ENCODE measurements at places on chromosomes 7 and 10.

DNA sequence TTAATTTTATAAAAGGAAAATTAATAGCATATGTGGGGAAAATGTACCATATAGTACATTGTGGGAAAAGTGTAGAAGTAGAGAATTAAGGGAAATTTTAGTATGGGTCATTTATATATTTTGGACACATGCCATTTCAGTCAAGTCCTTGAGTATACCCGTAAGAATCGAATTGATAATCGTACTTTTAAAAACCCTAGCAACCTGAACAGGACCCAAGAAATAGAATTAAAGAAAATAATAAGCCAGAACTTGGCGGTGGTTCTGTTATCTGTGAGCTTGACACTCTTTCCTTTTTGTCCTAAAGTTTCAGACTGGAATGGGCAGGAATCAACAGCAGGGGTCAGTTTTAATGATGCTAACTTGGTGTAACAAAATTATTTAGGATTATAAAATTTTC, 221.0 kb downstream of the CDK14 start:
- no peak for DNase-seq

DNA sequence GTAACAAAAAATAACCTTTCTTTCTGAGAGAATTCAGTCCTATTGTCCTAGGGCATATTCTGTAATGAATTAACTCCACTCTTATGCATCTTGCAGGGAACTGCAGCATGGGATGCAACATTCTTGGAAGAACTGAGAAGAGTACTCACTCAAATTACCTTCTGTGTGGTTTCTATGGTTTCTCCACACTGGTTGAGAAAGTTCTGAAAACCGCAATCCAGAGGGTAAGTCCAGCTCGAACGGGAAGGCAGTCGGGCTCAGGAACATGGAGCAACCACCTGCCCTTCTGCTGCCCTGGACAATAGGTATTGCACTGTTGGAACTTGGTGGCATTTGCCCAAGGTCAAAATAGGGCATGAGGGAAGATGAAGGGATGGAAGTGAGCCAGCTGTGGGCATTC, 59.6 kb upstream of the CDK13 start:
- DNase-seq, result no peak

DNA sequence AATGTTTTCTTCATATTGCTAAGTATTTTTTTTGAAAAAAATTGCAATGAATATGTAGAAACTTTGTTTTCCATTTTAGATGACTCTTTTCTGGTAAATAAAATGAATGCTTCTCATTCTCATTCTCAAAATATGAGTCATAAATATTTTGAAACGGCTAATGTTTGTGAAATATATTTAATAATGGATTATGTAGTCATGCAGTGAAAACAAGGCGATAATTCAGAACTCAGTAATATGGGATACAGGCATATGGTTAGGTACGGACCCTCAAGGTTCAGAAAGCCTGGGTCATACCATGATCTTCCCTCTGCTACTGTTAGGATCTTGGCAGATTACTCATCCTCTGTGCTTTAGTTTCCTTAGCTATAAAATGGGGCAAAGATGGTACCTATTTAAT, 46.2 kb upstream of the SLC39A12 start:
- no peak for DNase-seq

- DNase-seq, result no peak
Observed at GRCh38 chr10:116757246-116757645, 14.9 kb upstream of the HSPA12A start.

DNA sequence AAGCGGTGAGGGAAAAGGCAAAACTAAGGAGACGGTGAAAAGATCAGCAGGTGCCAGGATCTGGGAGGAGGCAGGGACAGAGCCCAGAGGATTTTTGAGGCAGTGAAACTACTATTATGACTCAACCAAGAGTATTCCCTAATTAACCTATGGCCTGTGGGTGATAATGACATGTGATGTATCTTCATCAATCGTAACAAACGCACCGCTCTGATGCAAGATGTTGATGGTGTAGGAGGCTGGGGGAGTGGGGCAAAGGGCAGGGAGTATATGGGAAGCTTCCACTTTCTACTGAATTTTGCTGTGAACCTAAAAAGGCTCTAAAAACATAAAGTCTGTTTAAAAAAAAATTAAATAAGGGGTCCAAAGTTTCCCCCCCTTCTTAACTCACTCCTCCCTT, 25.5 kb upstream of the EZH2 start:
- DNase-seq, result no peak

DNA sequence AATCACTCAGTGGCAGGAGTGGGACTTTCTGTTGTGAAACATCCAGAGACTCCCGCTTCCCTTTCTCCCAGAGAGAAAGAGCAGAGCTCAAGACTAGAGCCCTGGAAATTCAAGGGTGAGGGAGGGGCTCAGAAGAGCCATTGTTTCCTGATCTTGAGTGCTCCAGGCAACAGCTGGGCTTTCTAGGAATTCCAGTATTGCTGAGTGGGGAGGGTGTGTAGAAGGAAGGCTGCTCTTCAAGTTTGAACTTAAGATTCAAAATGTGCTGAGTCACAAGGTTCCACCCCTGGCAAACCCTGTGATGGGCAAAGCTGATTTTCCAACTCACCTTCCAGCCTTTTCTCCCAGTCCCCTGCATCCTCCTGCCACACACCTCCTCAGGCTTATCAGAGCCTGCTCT, 42.3 kb upstream of the MSRB2 start:
- no peak for DNase-seq

DNA sequence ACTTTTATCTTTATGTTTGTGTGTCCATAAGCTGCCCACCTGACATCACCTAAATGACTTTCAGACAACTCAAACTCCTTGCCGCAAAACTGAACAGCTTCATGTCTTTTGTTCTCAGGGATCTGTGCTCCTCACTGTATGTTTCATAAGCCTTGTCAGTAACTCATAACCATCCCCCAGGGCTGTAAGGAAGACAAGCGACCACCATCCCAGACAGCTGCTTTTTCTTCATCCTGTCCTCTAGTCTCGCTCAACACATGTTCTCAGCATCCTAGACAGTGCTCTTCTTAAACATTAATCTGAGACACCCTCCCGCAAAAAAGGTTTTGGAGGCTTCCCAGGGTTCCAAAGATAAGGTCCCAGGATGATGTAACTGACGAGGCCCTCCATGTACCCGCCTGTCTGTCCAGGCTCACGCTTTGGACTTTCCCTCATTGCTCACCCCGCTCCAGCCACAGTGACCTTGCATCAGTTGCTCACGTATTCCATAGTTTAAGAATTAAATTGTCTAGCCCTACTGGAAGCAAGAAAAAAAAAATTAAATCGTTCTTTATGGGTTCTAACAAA, 69.8 kb downstream of the MAP3K8 start:
- no peak for DNase-seq

GRCh38 chr7:156650042-156650441, 9.5 kb downstream of the RNF32 start:
- no peak for DNase-seq

DNA sequence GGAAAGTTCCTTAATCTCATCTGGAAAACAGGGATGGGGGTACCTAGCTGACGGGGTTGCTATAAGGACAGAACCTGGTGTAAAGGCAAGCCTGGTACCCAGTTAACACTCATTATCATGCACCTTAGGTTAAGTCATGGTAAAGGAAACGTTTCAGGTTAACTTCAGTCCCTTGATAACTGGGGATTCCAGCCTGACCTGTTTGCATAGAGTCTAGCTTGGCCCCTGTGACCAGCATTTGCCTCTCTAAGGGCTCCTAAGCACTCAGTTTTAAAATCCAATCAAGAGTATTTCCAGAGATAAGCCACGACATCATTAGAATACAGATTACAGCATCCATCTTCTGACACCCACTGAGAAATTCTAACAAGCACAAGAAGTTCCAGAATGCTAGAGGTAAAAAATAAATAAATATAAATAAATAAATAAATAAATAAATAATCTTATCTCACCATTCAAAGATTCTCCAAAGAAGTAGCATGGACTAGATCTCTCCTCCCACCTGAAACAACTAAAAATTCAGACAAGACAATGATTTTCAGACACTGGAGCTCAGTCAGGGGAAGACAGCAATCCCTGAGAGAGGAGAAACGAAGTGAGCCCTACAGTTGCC, 184.6 kb downstream of the KCNMA1 start:
- DNase-seq, result no peak

DNA sequence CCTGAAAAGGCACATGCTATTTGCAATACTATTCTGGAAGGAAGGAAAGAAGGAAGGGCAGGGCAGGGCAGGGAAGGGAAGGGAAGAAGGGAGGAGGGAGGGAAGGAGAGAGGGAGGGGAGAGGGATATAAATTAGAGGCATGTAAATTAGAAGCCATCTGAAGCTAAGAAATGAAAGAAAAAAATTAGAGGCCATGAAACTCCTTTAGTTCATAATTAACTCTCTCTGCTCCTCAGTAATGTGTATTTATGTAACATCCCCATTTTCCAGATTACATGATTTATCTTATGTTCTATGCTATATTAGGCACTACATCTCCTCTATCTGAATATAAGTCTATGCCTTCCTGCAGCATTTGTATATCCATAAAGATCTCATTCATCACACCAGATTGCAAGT, 12.7 kb upstream of the JCAD start:
- DNase-seq, result no peak

GRCh38 chr7:128037081-128037480, 5.8 kb upstream of the LRRC4 start:
- no peak for DNase-seq

- DNase-seq, result peak; percentile 88
Observed at GRCh38 chr7:2709553-2710285, 21.7 kb downstream of the AMZ1 start.

- DNase-seq, result no peak
Observed at GRCh38 chr7:36011588-36011965, 141.5 kb upstream of the EEPD1 start.

- no peak for DNase-seq
Observed at GRCh38 chr7:122544463-122544862, 154.5 kb downstream of the RNF133 start.

- no peak for DNase-seq
Observed at GRCh38 chr10:75899816-75900390, 468.5 kb downstream of the LRMDA start.

- no peak for DNase-seq
Observed at GRCh38 chr7:37433166-37433565, 15.5 kb downstream of the ELMO1 start.

GRCh38 chr7:133629701-133630100, 376.8 kb downstream of the EXOC4 start:
- DNase-seq, result no peak

DNA sequence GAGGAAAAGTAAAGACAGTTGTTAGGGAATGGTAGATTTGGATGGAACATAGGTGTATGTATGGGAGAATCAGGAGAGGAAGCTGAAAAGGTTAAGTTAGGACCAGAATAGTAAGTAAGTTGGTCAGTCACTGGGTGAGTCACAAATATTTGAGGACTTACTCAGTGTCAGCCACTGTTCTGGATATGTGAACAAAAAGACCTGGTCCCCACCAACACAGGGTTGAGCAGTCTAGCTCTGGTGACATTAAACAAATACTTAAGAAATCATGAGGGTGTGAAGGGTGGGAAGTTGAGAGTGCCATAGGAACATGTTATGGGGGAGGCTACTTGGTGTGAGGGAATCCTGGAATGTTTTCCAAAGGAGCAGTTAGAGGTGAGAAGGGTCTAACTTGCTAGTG, 246.9 kb downstream of the PTEN start:
- no peak for DNase-seq

DNA sequence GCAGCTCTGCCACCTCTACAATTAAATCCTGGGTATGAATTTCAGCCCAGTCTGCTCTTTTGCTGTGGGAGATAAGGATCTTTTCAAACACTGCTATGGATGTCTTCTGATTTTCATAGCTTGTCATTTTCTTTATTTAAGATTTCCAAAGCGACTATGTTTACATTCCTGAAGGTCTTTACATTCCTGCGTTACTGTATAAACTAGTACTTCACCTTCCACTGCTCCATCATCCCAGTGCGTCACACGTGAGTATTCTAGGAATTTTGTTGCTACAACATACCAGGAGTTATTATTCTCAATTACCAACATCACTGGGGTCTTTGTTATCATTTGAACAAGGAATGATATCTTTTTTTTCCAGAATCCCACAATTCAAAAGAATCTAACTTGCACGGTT, 944.7 kb downstream of the SORCS3 start:
- no peak for DNase-seq

DNA sequence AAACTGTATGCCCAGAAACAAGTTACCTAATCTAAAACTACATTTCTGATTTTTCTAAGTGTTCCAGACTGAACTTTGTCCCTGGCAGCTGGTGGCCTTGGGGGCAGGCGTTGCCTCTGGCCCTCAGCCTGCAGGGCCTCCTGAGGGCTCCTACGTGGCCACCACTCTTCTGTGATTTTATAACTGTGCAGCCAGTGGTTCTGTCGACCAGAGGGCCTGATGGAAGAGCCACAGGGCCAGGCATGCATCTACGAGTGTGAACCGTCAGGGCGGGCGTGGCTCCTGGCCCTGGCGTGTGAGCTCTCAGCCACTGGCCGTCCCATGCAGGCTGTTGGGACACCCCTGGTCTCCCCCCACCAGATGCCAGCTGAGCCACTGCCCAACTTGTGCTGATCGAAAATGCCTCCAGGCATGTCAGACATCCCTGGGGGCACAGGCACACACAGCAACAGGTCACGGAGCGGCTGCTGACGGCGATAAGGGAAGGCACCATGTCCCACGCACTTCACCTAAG, 173.4 kb downstream of the ZMYND11 start:
- DNase-seq, result no peak

DNA sequence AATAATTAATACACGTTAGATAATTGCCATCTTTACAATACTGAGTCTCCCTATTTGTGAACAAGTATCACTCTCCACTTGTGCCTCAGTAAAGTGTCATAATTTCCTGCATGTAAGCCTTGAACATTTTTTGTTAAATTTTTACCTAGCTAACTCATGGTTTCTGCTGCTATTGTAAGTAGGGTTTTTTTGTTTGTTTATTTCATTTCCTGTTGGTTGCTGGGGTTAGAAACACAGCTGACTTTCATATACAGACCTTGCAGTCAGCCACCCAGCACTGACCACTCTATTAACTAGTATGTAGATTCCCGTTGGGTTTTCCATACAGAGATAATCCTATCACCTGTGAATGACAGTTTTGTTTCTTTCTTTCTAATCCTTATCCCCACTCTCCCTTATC, 133.3 kb downstream of the MPP7 start:
- no peak for DNase-seq

- no peak for DNase-seq
Observed at GRCh38 chr7:23106823-23107663, 1.5 kb downstream of the KLHL7 start.

DNA sequence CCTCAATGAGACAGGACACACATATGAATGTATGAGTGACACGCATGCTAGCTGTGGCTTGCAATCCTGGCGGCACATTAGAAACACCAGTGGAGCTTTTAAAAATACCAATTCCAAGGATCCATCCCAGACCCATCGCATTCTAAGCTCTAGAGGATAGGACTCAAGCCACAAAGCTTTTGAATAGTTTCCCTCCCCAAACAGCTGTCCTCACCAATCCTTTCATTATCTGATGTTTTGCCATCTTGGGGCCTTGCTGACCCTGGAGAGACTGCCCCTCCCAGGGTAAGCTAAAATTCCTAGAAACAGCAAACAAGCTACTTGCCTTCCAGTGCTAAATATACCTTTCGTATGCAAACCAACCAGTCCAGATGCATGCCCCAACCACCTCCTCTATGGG, 8.9 kb upstream of the TM9SF3 start:
- DNase-seq, result no peak

GRCh38 chr7:83271212-83272099, 108.8 kb upstream of the PCLO start:
- DNase-seq, result no peak

GRCh38 chr7:131486346-131486745, 70.1 kb downstream of the PODXL start:
- no peak for DNase-seq

GRCh38 chr10:96606946-96607345, 20.1 kb upstream of the TM9SF3 start:
- DNase-seq, result no peak
